ENCODE measurements at places on chromosomes 4 and X. TPM values are rescaled to one million over a fixed set of nuclear protein-coding genes. Genes with fewer than 3 reads are reported as not detected.
A peak's percentile ranks its signal among the peaks of the same experiment; 100 is the strongest.

Gene NEUROG2
- total RNA-seq = 0.62 TPM

Gene NSG1
- total RNA-seq = 67.2 TPM

Gene RBM41
- 24.7 TPM for total RNA-seq

Gene HGFAC
- total RNA-seq = 72.3 TPM

Gene RRH
- 1.0 TPM for total RNA-seq

Gene SLC39A8
- total RNA-seq = 4.5 TPM

Gene SPANXD
- total RNA-seq = 13.9 TPM

Gene DGKK
- 0.39 TPM for total RNA-seq

Gene LRCH2
- total RNA-seq = 5.4 TPM

Gene MAGEA8
- 2.0 TPM for total RNA-seq

Gene GAGE12H
- not detected for total RNA-seq

Gene FRMPD4
- total RNA-seq = 1.3 TPM

Gene CFAP99
- 30.5 TPM for total RNA-seq

Gene PASD1
- 31.1 TPM for total RNA-seq

DNA sequence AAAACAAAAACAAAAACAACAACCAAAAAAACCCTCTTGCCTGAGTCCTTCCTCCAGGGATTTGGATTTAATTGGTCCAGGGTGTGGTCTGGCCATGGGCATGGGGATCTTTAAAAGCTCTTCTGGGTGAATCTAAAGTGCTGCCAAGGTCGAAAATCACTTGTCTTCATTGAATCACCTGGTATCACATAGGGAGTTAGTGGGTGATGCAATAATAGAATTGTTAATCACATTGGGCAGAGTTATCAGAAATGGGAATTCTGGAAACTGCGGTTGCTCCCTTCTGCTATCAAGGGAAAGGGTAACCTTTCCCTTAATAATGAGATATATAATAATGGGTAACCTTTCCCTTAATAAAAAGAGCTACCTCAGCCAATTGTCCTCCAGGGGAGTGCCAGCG is 267.9 kb upstream of the KLF3 start:
- no peak for DNase-seq

GRCh38 chr4:127622921-127623796 is 9.6 kb upstream of the INTU start:
- peak; percentile 80 for DNase-seq

GRCh38 chr4:38062088-38062775 is 102.0 kb downstream of the PTTG2 start:
- peak; percentile 90 for DNase-seq

GRCh38 chr4:163172647-163173046 is 6.0 kb upstream of the NAF1 start:
- DNase-seq = no peak

- DNase-seq = no peak
These were observed 32.9 kb downstream of the PIGG start for GRCh38 chr4:531721-532565.

DNA sequence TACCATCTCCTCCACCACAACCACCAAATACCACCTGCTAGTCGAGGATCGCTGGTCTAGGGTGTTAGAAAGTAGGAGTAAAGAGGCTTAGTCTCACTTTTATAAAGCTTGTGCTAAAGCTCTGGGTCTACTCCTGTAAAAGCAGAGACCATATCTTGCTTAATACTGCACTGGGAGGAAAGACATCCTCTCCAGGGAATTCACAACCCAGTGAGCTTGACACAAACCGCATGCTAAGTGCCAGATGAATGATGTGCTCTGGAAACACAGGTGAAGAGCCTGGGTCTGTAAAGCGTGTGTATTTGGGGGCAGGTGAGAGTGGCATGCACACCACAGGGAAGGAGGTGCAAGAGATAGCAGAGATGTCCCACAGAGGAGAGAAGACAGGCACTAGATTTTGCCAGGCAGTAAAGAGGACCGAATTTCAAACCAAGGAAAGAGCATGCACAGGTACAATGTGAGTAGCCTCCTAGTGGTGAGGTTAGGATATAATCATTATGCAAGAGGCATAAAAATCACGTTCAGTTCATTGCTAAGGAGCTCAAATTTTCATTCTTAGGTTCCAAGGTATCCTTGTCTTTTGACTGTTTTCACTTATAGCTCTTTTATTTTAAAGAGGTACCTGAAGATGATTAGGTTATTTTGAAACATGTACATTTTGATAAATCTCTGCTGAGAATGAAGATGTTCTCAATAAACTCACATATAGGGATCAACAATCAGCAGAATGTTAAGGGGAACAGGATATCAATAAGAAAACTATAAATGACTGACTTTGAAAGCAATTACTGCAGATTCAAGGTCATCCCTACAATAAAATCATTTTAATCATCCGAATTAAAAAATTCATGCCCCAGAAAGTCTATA is 20.7 kb downstream of the TAPT1 start:
- DNase-seq = no peak

DNA sequence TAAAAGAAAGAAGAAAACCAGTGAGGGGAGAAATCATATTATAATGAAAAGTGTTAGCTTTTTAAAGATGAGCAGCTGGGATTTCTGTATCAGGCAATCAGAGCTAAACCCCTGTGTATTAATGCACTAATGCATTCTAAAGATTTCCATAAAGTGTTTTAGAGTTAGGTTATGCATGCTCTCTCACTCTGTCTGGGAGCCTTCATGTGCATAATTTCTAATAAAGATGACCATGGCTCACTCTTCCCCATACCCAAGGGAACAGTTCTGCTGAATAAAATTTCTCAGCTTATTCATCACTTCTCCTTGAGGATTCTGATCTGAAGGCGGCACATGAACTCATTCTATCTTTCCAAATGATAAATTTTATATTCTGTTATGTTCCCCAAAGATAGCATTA is 129.4 kb downstream of the DKK2 start:
- DNase-seq = no peak

- DNase-seq = no peak
These were observed 638.1 kb upstream of the AGA start for GRCh38 chr4:178080312-178080711.

GRCh38 chr4:161949946-161950725 is 213.7 kb downstream of the FSTL5 start:
- no peak for DNase-seq

GRCh38 chr4:76723924-76724323 is 174.0 kb downstream of the SOWAHB start:
- DNase-seq = peak; percentile 46

DNA sequence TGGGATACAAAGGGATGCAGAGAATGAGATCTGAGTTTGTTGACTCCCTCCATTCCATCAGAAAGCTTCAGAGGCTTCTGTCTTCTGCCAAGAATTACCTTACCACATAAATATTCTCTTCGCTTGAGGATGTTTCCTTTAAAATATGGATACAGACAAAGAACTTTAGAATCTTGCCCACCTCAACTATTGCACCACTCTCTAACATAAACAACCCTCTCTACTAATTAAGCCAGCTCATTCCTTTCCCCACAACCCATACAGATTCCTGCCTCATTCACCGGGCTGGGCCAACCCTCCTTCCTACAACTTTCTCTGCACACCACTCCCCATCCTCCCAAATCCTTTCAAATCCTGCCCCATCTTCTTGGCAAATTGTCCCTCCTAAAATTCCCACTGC is 315.8 kb downstream of the RAB28 start:
- DNase-seq = no peak

DNA sequence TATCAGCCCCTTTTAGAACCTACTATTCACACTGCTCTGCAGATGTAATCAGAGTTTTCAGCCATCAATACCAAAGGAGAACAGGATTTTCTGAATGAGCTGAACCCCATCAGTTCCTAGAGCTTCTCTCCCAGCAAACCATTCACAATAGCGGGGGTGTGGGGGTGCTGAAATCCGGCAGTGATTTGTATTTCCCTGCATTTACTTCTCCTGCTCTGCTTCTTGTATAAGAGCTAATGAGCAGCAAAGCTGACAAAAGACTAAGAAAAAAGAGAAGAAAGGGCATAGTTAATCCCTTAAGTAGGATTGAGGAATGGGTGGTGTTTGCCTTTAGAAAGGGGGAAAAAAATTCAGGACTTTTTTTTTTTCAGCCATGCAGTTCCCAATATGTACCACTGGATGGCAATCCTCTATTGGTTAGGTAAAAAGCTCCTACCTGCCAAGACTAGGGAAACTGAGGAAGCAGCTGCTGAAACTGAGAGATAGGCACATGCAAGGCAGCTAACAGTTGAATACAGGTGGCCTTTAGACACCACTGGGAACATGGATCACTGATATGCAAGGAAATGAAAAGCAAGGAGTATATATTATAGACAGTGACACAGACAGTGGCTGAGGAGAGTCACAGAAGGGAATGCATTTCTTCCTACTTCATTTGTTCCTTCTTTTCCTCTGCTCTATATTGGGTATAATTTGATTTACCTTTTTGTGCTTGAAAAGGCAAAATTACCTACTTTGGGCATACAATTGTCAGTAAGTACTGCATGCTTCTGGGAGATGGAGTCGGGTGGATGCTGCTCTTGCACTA is 217.9 kb downstream of the HS6ST2 start:
- DNase-seq = no peak

GRCh38 chr4:120714417-120715010 is 208.0 kb downstream of the PRDM5 start:
- DNase-seq = no peak

DNA sequence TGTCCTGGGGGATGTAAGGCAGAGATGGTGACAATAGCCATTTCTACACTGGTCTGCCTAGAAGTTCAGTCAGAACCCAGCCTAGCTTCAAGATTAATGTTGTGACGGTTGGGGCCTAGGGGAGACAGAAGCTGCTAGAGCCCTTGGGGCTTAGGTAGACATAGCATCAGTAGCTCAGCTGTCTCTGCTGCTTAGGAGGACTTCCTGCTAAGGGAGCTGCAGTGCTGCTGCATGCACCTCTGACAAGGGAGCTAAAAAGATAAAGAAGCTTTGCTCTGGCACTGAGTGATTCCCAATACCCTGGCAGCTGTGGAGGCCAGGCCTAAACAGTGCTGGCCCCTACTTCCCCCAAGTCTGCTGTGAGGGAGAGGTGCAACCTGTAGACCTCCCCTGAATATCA is 116.0 kb downstream of the CT47B1 start:
- no peak for DNase-seq

DNA sequence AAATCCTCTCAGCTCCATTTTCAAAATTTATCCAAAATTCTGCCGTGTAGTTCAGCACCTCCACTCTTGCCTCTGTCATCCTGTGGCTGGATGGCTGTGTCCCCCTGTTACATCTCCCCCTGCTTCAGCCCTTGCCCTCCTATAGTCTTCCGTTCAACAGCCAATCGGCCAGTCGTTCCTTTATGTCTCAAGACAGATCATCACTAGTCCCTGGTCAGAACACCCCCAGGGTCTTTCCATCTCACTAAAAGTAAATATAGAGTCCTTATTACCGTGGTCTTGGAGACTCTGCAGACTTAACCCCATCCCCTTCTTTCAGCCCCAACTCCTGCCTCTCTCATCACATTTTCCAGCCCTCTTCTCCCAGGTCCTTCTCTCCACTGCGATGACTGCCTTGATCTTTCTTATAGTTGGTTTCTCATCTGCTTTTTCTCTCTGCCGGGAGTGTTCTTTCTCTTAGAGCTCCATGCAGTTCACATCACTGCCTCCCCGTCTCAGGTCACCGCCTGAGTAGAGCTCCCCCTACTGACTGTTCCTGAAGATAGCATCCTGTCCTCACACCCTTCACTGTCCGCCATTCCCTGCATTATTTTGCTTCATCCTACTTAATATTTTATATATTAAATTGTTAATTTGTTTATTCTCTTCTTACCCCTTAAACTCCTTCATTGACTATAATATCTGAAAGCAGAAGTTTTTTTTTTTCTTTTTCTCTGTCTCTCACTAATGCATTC is 736.9 kb upstream of the MAGEB2 start:
- peak; percentile 41 for DNase-seq

DNA sequence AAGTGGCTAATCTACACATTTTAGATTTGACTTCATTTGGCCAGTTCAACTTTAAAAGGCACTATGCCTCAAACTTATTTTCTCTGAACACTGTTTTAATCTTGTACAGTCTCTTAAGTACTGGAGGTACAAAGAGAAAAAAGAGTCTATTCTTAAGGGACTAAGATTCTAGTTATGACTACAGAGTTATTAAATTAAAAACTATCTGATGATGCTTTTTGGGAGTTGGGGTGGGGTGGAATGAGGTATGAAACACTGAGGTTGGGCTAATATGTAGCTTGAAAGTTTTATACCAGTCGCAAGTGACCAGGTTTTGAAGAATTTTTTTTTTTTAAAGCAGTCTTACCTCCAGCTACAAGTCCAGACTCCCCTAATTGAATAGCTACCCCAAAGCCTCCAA is 17.7 kb upstream of the GPR34 start:
- DNase-seq = no peak

- no peak for DNase-seq
These were observed 5.8 kb downstream of the SRD5A3 start for GRCh38 chr4:55351824-55352223.

GRCh38 chr4:121824950-121825349 is 1.3 kb upstream of the CCNA2 start:
- no peak for DNase-seq

DNA sequence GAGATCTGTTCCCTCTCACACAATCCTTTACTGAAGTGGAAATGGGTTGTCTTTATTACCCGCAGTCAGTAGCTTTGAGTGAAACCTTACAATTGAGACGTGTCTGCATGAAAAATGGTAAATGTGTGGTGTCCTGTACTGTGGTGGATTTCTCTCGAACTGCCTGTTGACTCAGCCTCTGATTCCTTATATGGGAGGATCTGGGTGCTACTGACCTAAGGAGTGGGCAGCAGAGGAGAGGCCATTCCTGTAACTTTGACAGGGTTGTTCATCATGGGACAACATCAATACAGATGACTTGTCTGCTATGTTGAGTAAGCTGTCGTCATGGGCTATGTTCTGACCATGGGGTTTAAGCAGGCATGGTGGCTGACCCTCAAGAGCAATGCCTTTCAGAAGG is 159.6 kb upstream of the WDR1 start:
- no peak for DNase-seq

DNA sequence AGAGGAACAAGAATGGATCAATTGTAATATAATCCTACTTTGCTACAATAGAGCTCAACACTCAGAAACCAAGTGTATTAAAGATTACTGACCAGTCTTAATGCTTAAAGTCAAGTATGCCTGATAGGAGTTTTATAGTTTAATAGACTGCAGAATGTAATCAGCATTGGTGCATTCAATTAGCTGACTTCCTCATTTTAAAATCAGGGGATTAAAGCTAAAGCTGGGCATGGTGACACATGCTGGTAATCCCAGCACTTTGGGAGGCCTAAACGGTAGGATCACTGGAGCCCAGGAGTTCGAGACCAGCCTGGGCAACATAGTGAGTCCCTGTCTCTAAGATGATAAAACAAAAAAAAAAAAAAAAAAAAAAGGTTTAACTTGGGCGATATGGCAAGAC is 10.8 kb downstream of the HNRNPDL start:
- no peak for DNase-seq

Data from testis (tissue), 5 donors.